ENCODE measurements at places on chromosomes 3 and 15. TPM values are rescaled to one million over a fixed set of nuclear protein-coding genes. Genes with fewer than 3 reads are reported as not detected.

LOXL1 gene
- total RNA-seq: 0.49 TPM

CD276 gene
- 20.1 TPM for total RNA-seq

NIT2 gene
- 79.2 TPM for total RNA-seq

ITIH1 gene
- total RNA-seq: not detected

TMEM89 gene
- total RNA-seq: 0.89 TPM

SUCNR1 gene
- not detected for total RNA-seq

NR2E3 gene
- total RNA-seq: not detected

GOLGA8T gene
- total RNA-seq: not detected

CX3CR1 gene
- 0.21 TPM for total RNA-seq

HTR3E gene
- not detected for total RNA-seq

ACAA1 gene
- total RNA-seq: 71.6 TPM

CPB1 gene
- total RNA-seq: not detected

ARRDC4 gene
- 1.0 TPM for total RNA-seq

GALNT15 gene
- total RNA-seq: not detected

MYO5C gene
- 0.24 TPM for total RNA-seq

GRK7 gene
- not detected for total RNA-seq

SEMA5B gene
- not detected for total RNA-seq

ZBTB20 gene
- total RNA-seq: 1.6 TPM

CAPN7 gene
- total RNA-seq: 25.4 TPM

ITGB5 gene
- total RNA-seq: 2.2 TPM

GOLGA8F gene
- not detected for total RNA-seq

CNTN4 gene
- not detected for total RNA-seq

THPO gene
- total RNA-seq: not detected

TICRR gene
- total RNA-seq: 21.0 TPM

STT3B gene
- 120 TPM for total RNA-seq

ABTB1 gene
- 8.0 TPM for total RNA-seq

PP2D1 gene
- not detected for total RNA-seq

CHRM5 gene
- total RNA-seq: not detected

MYH15 gene
- total RNA-seq: not detected

GNB4 gene
- 11.8 TPM for total RNA-seq

CTXND1 gene
- not detected for total RNA-seq

LRRK1 gene
- total RNA-seq: 2.1 TPM

ISLR gene
- not detected for total RNA-seq

LDHAL6B gene
- not detected for total RNA-seq

Data from activated CD4-positive, alpha-beta T cell treated with anti-CD3 and anti-CD28 coated beads, Interleukin-2, amount 10 ng/mL, durations not matched to agents 24 days and 14 days (primary cell).